Activated CD4-positive, alpha-beta memory T cell treated with anti-CD3 and anti-CD28 coated beads, Interleukin-2, amount 10 ng/mL, durations not matched to agents 7 days and 5 days (primary cell): ENCODE measurements at places on chromosomes 4 and X. TPM values are rescaled to one million over a fixed set of nuclear protein-coding genes. Genes with fewer than 3 reads are reported as not detected.

- H3K36me3 ChIP-seq, result no peaks in the 10 kb centered on the region
- H3K27ac ChIP-seq, result no peak overlapping the region
- H3K4me1 ChIP-seq, result no peaks in the 10 kb centered on the region
These were observed 1477.4 kb downstream of the ARAP2 start for GRCh38 chr4:34766935-34767334.

DNA sequence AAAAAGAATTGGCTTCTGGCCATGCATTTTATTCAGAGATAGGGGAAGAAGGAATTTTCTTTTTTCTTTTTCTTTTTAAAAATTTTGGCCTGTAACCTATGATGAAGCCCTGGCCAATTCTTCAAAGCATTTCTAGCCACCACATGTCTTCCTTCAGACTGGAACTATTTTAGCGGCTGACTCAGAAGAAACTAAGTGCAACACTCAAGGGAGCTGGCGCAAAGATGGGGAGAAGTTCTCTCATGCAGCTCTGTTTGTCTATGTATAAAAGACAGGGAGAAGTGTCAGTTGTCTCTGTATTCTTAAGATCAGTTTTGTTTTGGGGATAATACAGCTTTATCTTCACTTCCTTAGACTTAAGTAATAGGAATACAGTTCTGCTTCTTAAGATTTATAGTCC lies 46.1 kb downstream of the MBNL3 start:
- H3K36me3 ChIP-seq, result peaks cover 2% of the 10 kb centered on the region
- H3K27me3 ChIP-seq, result no peaks in the 10 kb centered on the region
- DNase-seq, result no peak
- no peak overlapping the region for H3K27ac ChIP-seq
- no peaks in the 10 kb centered on the region for H3K4me1 ChIP-seq

GRCh38 chr4:40608628-40609027 lies 21.0 kb downstream of the RBM47 start:
- no peak overlapping the region for H3K27ac ChIP-seq
- H3K4me1 ChIP-seq, result peaks cover 8% of the 10 kb centered on the region
- no peaks in the 10 kb centered on the region for H3K36me3 ChIP-seq

DNA sequence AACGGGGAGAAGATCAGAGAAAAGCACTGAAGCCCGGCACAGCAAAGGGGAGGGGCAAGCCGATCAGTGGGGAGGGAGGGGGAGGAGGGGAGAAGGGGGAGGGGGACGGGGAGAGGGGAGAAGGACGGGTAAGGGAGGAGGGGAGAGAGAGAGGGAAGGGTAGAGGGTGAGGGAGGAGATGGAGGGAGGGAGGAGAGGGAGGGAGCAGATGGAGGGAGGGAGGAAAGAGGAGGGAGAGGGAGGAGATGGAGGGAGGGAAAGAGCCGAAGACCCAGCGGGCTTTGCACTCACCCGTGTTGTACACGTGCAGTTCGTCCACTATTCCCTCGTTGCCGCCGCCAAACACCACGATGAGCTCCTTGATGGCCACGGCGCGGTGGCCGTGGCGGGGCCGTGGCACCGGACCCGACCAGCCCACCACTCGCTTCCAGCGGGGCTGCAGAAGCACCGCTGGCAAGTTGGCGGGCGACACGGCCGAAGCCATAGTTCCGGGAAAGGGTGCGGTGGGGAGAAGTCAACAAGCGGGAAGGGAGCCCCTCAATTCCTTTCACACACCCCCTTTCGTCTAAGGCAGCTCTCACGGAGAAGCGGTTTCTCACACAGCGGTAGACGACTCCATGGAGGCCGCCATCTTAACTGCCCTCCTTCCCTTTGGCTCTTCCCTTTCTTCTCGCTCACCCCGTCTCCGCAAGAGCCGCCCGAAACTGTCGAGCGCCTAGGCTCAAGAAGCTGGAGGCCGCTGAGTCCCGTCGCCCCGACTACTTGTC lies 1.1 kb downstream of the HCFC1 start:
- H3K27me3 ChIP-seq, result no peaks in the 10 kb centered on the region
- peak overlapping the region; percentile 100 for H3K4me3 ChIP-seq
- H3K4me1 ChIP-seq, result peaks cover 44% of the 10 kb centered on the region
- peak overlapping the region; percentile 100 for H3K27ac ChIP-seq
- peak; percentile 50 for DNase-seq
- peaks cover 34% of the 10 kb centered on the region for H3K36me3 ChIP-seq

- peaks cover 20% of the 10 kb centered on the region for H3K4me1 ChIP-seq
- peak overlapping the region; percentile 79 for H3K4me3 ChIP-seq
- H3K27ac ChIP-seq, result peak overlapping the region; percentile 47
- no peaks in the 10 kb centered on the region for H3K36me3 ChIP-seq
- no peak for DNase-seq
These were observed 3.1 kb downstream of the MAMLD1 start for GRCh38 chrX:150365990-150366911.

DNA sequence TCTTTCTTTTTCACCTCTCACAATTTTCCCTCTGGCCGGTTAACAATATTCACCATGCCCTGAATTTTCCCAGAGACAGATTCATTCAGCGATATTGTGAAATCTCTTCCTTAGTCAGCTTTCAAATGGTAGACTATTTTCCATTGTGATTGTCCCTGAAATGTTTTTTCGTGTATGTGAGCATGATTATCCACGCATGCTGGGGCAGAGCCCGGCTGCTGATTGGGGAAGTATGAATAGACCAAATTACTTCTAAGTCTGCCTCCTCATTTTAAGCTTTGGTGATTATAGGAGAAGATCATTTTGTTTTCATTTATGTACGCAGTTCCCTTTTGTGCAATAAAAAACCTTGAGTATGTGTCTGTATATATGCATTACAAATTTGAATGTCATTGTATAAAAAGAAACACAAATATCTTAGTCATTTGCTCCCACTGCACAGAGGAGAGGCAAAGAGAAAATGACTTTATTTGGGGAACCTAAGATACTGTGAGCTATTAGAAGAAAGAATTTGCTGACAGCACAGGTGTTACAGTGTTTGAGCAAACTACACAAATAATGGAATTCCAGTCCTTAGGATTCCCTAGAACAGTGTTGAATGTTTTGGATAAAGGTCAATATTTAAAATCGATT lies 11.3 kb downstream of the DTHD1 start:
- H3K36me3 ChIP-seq, result peaks cover 6% of the 10 kb centered on the region
- no peak overlapping the region for H3K27ac ChIP-seq
- H3K4me3 ChIP-seq, result no peak overlapping the region
- H3K27me3 ChIP-seq, result no peaks in the 10 kb centered on the region
- H3K4me1 ChIP-seq, result peaks cover 15% of the 10 kb centered on the region
- no peak for DNase-seq

GRCh38 chrX:46559062-46559461 lies 13.8 kb upstream of the ZNF674 start:
- H3K27ac ChIP-seq, result no peak overlapping the region
- H3K27me3 ChIP-seq, result no peaks in the 10 kb centered on the region
- peaks cover 16% of the 10 kb centered on the region for H3K4me1 ChIP-seq
- H3K4me3 ChIP-seq, result no peak overlapping the region

The PRR32 gene
- total RNA-seq, result not detected

The BEND4 gene
- total RNA-seq, result 0.10 TPM

The HSFX1 gene
- 1.1 TPM for total RNA-seq
